ENCODE measurements at places on chromosomes 7 and 10. TPM values are rescaled to one million over a fixed set of nuclear protein-coding genes. Genes with fewer than 3 reads are reported as not detected.

Gene SFTPD
- not detected for total RNA-seq

DNA sequence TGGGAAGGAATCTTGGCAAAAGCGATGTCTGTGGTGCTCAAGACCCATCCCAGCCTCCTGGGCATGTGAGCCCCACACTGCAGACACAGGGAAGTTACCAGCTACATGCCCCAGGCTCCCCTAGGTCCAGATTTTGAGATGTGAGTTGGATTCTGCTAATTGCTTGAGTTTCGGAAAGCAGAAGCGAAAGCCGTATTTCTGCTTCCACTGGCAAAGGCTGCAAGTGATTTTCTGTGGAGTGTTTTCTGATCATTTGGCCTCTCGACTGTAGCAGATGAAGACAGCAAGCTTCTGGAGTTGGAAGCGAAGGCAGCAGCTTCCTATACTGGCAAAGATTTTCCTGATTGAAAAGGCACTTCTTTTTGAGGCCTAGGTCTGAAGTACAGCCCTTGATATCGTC, 29.6 kb downstream of the ANKRD16 start:
- no peak for DNase-seq
- peaks cover 2% of the 10 kb centered on the region for H3K36me3 ChIP-seq
- H3K27ac ChIP-seq: no peak overlapping the region
- H3K4me1 ChIP-seq: no peaks in the 10 kb centered on the region
- H3K27me3 ChIP-seq: peaks cover 2% of the 10 kb centered on the region
- no peak overlapping the region for H3K4me3 ChIP-seq

DNA sequence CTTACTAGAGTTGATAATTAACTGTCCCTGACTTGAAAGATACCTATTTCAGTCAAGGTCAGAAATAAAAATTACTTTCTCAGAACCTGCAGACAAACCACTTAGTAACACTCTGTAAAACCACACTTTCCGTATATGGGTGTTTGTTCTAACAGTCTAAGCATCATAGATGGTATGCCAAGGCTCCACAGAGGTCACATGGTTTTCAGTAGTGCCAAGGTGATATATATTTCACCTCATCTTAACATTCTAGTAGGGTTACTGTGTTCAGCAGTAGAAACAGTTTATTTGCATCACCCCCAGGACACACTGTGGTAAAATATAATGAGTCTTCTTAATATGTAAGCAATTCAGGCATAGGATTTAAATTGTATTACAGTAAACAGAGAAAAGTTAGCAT, 61.5 kb downstream of the KCND2 start:
- no peak for DNase-seq
- H3K4me1 ChIP-seq: no peaks in the 10 kb centered on the region
- H3K27ac ChIP-seq: no peak overlapping the region
- no peak overlapping the region for H3K4me3 ChIP-seq

- H3K4me3 ChIP-seq: no peak overlapping the region
- H3K4me1 ChIP-seq: no peaks in the 10 kb centered on the region
- DNase-seq: no peak
- H3K27me3 ChIP-seq: no peaks in the 10 kb centered on the region
These were observed 152.8 kb downstream of the NEURL1 start for GRCh38 chr10:103646304-103646703.

Gene C10orf62
- total RNA-seq: not detected

Gene YKT6
- 92.8 TPM for total RNA-seq

GRCh38 chr10:70441161-70441894, at the start of gene NODAL:
Gene NODAL, minus strand, starts transcription at chr10:70441681. Its CDS starts 14 bp downstream, at chr10:70441667.
- peak; percentile 61 for DNase-seq
- H3K27ac ChIP-seq: no peak within 1 kb of the TSS
- peaks cover 63% of the 10 kb centered on the region for H3K27me3 ChIP-seq
- H3K4me1 ChIP-seq: peaks cover 6% of the 10 kb centered on the region
- peak within 1 kb of the TSS; percentile 78 for H3K4me3 ChIP-seq

Gene PPIF
- total RNA-seq: 161 TPM

Gene HIP1
- total RNA-seq: 4.1 TPM

Gene CLDN3
- not detected for total RNA-seq

GRCh38 chr10:16231734-16232435, 204.9 kb upstream of the PTER start:
- no peaks in the 10 kb centered on the region for H3K27me3 ChIP-seq
- no peak overlapping the region for H3K27ac ChIP-seq
- H3K36me3 ChIP-seq: no peaks in the 10 kb centered on the region

DNA sequence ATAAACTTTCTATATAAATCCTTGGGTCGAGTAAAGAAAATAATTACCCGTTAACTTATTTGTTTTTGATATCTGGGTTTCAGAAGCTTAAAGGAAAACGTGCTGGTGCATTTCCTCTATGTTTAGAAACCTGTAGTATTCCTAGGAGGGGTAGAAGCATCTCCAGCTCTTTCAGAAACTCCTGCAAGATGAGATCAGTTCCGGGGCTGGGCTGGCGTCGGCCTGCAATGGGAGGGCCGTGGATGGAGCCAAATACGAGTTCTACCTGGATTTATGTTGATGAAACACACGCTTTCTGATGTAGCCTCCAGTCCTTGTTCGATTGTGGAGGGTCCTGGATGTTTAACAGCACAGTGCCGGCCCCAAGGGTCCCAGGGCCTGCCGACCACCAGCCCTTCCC, 35.8 kb upstream of the DIP2C start:
- H3K27me3 ChIP-seq: no peaks in the 10 kb centered on the region
- no peaks in the 10 kb centered on the region for H3K36me3 ChIP-seq
- H3K27ac ChIP-seq: no peak overlapping the region
- no peaks in the 10 kb centered on the region for H3K4me1 ChIP-seq
- DNase-seq: peak; percentile 31

DNA sequence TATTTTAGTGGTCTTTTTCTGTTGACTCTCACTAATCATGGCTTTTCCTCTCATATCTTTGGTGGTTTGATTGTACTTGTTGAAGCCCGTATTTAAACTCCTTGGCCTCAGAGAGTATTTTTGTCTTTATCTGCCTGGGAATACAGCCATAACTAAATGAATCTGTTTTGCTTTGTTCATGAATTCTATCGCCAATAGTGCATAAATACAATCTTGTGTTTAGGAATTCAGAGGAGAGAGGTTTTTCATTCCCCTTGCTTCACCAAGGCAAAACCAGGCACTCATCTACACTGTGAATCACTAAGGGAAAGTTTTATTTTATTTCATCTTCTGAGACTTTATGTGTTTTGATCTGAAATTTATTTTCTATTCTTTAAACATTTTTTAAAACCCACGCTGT, 152.7 kb downstream of the BICC1 start:
- no peak for DNase-seq
- H3K27ac ChIP-seq: no peak overlapping the region
- no peaks in the 10 kb centered on the region for H3K4me1 ChIP-seq
- H3K36me3 ChIP-seq: no peaks in the 10 kb centered on the region
- H3K27me3 ChIP-seq: no peaks in the 10 kb centered on the region
- H3K4me3 ChIP-seq: no peak overlapping the region

Gene PAX4
- not detected for total RNA-seq

Gene SLC13A1
- total RNA-seq: not detected

DNA sequence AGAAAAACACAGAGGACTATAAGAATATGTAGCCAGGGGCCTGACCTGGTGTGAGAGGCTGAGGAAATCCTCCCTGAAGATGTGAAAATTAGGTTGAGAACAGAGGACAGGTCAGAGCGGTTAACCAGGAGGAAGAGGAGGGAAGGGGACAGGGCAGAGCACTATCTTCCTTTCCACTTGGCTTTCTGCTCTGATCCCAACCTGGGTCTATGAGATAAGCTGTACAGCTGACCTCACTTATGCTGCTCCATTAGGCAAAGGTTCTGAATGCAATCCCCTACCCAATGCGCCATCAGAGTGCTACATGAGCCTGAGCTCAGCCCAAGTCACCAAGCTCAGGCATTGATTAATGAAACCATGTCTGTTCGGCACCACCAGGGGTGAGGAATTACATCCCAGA, 10.5 kb downstream of the LIPA start:
- peaks cover 4% of the 10 kb centered on the region for H3K4me1 ChIP-seq
- DNase-seq: no peak
- H3K27ac ChIP-seq: no peak overlapping the region
- no peak overlapping the region for H3K4me3 ChIP-seq
- H3K27me3 ChIP-seq: no peaks in the 10 kb centered on the region
- peaks cover 3% of the 10 kb centered on the region for H3K36me3 ChIP-seq

DNA sequence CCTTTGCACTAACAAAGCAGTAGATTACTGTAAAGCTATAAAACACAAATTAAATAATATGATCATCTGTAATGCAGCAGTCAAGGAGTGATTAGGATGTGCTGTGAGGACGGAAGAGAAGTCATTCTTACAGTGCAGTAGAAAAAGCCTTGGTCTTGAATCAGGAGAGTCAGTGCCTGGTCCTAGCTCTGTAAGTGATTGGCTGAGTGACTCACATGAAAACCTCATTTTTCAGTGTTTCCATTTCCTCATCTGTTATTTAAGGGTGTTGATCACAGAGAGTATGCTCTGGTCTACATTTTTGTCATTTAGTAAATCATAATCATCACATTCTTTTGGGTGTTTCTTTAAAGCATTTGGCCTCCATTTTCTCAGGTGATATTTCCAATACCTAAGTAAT, 717.8 kb downstream of the LRMDA start:
- DNase-seq: no peak
- H3K4me3 ChIP-seq: no peak overlapping the region
- no peak overlapping the region for H3K27ac ChIP-seq
- no peaks in the 10 kb centered on the region for H3K4me1 ChIP-seq

DNA sequence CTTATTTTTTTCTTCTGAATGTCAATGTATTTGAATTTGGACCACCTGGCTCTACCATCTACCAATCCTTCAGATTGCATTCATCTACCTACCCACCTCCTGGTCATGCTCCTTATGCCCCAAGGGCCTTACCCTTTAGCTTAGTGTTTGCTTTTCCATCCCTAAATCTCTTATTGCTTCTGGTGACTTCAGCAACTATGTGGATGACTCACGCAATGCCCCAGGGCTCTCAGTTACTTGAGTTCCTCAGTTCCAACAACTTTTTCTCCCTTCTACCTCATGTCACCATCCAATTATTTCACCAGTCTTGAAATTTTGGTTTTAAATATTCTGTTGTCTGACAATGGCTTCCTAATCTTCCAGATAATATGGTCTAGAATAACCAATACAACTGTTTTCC, 118.9 kb downstream of the CFAP58 start:
- H3K4me1 ChIP-seq: no peaks in the 10 kb centered on the region
- no peaks in the 10 kb centered on the region for H3K36me3 ChIP-seq
- no peak overlapping the region for H3K4me3 ChIP-seq
- no peak overlapping the region for H3K27ac ChIP-seq

GRCh38 chr7:37097983-37098382, 350.7 kb downstream of the ELMO1 start:
- no peak for DNase-seq
- H3K27ac ChIP-seq: no peak overlapping the region
- H3K4me1 ChIP-seq: peaks cover 30% of the 10 kb centered on the region
- no peaks in the 10 kb centered on the region for H3K27me3 ChIP-seq
- H3K36me3 ChIP-seq: peaks cover 50% of the 10 kb centered on the region

DNA sequence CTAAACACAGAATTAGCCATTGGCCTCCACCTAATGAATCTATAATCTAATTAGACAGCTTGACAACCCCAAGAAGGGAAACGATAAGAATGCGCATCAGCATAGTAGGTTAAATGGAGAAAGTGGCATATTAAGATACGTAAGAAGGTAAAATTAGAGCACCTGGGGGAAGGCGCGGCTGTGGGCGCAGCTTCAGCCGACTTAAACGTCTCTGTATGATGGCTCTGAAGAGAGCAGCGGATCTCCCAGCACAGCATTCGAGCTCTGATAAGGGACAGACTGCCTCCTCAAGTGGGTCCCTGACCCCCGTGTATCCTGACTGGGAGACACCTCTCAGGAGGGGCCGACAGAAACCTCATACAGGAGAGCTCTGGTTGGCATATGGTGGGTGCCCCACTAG, 518.8 kb downstream of the PHTF2 start:
- no peak overlapping the region for H3K27ac ChIP-seq
- no peaks in the 10 kb centered on the region for H3K27me3 ChIP-seq
- no peak for DNase-seq
- no peaks in the 10 kb centered on the region for H3K36me3 ChIP-seq
- H3K4me3 ChIP-seq: no peak overlapping the region

DNA sequence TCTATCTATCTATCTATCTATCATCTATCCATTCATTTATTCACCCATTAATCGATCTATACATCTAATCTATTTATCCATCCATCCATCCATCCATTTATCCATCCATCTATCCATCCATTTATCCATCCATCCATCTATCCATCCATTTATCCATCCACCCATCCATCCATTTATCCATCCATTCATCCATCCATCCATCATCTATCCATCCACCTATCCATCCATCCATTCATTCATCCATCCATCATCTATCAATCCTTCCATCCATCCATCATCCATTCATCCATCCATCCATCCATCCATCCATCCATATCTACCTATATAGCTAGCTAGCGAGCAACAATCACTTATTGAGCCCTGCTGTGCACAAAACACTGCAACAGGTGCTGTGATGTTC, 953.1 kb upstream of the ZNF722 start:
- no peak overlapping the region for H3K27ac ChIP-seq
- no peaks in the 10 kb centered on the region for H3K27me3 ChIP-seq
- H3K4me3 ChIP-seq: no peak overlapping the region
- H3K36me3 ChIP-seq: no peaks in the 10 kb centered on the region
- no peak for DNase-seq
